IPS DF 6.9 (cell line): ENCODE measurements at places on chromosomes 4 and X.
A peak's percentile ranks its signal among the peaks of the same experiment; 100 is the strongest.

DNA sequence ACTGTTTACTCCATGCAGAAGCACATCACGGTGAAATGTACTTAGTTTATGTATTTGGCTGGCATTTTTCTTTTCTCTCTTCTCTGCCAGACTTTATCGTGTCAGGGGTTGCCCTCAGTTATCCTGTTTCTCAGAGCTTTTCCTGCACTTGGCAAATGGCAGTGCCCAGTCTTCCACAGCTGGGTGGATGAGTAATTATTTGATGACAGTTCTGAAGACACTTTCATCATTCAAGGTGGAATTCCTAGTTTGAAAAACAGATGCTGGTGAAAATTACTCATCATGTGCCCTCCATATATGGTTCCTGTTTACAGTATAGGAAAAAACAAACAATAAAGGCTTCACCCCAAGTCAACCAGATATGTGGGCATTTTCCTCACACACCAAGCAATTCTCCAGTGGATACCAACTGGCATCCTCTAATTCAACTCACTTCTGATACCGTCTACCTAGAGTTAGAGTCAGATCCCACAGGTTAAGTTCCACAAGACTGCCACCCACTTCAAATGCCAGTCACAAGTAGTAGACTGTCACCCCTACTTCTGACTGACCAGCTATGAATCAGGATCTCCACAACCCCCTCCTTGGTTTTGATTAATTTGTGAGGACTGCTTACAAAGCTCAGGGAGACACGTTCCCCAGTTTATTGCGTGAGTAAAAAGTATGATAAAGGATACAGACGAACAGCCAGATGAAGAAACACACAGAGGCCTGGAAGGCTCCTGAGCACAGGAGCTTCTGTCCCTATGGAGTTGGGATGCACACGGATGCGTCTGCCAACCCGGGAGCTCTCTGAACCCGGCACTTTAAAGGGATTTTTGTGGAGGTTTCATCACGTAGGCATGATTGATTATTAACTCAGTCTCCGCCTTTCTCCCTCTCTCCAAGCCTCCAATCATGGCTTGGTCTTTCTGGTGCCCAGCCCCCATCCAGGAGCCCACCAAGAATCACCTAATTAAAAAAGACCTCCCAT is 72.9 kb downstream of the CLDN34 start:
- DNase-seq: no peak

- DNase-seq: no peak
Measured at GRCh38 chr4:165464813-165465381, 86.1 kb downstream of the CPE start.

- no peak for DNase-seq
Measured at GRCh38 chrX:66014084-66014483, 25.8 kb downstream of the VSIG4 start.

DNA sequence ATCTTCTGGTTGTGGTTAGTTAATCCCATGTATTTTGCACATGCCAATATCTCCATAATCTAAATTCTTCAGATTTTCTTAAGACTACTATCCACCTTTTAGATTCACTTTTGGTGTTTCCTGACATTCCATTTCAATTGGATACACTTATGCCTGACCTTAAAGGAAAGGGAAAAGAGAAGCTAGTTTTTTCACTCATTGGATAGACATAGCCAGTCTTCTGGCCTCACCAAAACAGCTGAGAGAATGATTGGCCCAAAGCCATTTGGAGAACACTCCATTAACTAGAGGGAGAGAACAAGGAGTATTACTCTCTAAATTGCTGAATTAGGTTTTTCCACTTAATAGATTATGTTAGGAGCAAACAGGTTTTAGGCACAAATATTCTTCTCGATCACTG is 4.0 kb downstream of the PRPS1 start:
- DNase-seq: no peak

- DNase-seq: no peak
Measured at GRCh38 chr4:139849219-139849618, 183.6 kb downstream of the MGST2 start.

GRCh38 chrX:102341867-102342266 is 94.9 kb downstream of the NXF2 start:
- no peak for DNase-seq

GRCh38 chrX:153827903-153828302 is 2.4 kb downstream of the PDZD4 start:
- no peak for DNase-seq

DNA sequence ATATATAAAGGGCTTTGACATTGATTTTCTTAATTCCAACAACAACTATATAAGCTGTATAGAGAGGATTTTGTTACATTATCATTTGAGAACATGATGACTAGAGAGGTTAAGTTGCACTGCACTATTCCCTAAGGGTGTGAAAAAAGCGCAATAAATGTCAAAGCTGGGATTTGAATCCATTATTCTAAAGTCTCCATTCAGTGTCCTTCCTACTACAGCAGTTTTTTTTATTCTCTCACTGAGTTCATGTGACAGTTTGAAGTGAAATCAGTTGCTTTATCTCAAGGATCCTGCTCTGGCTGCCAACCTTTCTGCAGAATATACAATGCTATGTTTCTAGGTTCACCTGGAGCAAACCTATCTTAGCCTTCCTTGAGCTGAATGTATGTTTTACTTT is 177.5 kb downstream of the ANKRD50 start:
- no peak for DNase-seq

- DNase-seq: no peak
Measured at GRCh38 chr4:69078852-69079251, 17.4 kb upstream of the UGT2B7 start.

DNA sequence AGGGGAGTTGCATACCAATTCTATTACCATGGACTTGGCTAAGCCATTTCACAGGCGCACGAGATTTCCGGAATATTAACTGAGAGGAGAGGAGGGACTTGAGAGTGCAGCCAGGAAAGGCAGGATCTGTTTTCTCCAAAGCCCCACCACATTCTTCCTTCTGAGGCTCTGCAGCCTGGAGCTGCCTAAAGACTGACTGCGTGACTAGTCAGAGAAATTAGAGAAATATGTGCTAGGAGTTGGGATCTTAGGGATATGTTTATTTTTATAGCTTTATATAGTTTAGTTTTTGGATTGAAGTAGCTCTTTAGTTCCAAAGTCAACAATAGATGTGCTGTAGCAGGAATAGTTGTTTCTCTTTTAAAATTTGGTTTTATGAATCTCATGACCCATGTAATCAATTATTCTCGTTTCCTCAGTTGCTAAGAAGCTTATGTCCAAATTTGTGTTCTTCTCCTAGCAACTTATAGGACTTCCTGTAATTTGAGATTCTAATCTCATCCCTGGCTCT is 300.1 kb upstream of the DDX53 start:
- no peak for DNase-seq

GRCh38 chrX:153305972-153306371 is 15.6 kb downstream of the PNMA6F start:
- DNase-seq: no peak

DNA sequence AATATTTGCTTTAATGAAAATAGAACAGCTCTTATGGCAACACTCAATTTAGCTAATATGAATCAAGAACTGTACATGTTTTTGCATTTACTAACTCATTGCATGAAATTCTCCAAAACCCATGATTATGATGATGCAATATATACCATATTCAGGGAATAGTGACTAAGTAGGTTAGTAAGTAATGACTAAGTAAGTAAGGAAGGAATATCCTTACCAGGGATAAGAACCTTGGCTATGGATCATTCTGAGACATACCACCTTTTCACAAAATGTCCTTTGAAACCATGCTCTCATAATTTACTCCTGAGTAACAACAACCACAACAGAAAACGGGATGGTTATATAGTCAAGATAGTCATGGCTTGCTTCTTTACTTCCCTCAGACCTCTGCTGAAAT is 1513.0 kb downstream of the STIM2 start:
- DNase-seq: no peak

- no peak for DNase-seq
Measured at GRCh38 chr4:163693211-163693610, 198.7 kb downstream of the TMA16 start.

GRCh38 chr4:43411226-43411625 is 518.7 kb downstream of the GRXCR1 start:
- no peak for DNase-seq

- DNase-seq: no peak
Measured at GRCh38 chr4:168019921-168020320, 72.4 kb upstream of the ANXA10 start.

GRCh38 chr4:182478475-182478874 is 235.3 kb downstream of the TENM3 start:
- DNase-seq: no peak

DNA sequence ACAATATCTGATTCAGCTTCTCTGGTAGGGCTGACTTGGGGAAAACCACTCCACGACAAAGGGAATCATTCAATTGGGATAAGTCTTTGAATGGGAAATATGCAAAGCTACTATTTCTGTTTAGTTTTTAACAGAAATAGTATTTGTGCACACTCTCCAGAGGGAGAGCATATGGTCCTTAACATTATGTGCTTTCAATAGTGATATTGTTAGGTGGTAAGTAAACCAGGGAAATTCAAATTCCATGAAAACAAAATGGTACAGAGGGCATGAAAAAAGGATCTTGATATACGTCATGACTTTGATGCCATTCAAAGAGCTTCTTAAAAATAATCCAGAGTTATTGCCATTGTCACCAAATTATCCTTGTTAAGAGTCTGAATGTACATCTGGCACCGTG is 47.1 kb upstream of the CITED1 start:
- DNase-seq: no peak

DNA sequence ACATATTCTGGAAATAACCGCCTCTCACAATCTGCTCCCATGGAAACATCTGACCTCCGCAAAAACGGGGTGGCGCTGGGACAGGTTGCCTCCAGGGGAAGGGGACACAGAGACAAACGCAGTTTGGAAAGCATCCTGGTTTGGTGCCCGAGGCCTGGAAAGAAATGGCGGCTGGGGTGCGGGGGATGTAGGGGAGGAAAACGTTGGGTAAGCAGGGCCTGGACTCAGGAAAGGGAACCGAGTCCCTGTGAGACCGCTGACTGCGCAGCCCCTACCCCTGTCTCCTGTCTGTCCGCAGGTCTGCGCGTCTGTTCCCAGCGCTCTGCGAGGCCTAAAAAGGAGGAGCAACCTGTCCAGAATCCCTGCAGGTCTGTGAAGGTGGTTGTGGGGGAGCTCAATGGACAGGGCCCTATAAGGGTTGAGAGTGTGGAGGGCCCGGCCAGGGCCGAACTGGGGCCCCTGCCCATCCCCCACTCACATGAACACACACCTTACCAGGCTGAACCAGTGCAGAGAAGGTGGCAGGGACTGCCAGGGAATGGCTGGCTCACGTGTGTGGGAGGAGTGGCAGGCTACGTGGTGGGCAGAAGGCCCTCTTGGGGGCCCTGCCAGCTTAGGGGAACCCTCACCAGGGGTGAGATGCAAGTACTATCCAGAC is 672 bp downstream of the TCEAL3 start:
- no peak for DNase-seq

DNA sequence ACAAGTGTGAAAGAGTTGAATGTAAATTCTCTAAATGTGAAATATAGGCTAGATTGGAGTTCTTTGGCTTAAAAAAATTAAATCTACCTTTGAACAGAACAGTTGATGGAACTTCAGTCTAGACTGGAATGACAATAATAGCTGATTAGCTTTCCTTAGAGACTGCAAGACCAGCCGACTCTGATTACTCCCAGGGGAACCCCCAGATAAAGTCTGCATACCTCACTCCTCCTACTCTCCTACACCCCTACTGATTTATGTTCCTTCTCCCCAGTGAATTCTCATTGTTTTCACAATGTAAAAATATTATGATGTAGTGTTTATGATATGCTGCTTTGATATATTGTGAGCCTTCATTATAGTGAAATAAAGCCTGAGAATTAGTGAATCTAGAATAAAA is 241.3 kb downstream of the CFAP299 start:
- DNase-seq: no peak

DNA sequence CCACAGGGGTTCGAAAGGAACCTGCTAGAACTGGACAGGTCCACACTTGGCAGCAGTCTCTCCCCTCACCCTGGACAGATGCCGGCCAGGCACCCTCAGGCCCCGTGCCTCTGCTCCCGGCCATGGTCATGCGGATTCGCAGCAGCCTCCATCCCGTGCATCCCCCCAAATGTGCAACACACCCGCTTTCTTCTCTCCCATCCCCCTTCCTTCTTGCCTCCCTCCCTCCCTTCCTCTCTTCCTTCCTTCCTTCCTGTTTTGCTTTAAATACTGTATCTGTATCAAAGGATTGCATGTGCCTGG is 35.0 kb upstream of the HMX1 start:
- DNase-seq: no peak

DNA sequence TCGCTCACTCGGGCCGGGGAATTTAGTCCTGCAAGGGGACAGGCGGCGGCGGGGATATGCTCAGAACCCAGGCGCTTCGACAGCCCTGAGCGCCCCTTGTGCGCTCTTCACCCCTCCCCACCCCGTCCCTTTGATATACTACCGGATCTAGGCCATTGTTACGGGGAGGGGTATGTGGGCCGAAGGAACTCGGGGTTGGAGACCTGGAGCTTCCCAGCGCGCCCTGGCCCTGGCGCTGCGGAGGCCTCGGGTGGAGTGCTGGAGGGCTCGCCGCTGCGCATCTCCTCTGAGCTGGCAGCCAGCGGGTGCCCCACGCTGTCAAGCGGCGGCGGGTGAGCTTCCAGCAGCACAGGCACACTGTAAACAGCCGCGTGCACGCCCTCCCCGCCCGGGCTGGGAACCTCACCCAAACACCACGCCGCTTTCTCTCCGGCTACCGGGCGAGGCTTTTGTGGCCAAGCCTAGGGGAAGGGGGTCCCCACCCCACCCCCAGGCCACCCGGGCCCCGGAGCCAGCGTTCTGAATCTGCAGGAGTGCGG is 54.5 kb upstream of the BCOR start:
- no peak for DNase-seq

DNA sequence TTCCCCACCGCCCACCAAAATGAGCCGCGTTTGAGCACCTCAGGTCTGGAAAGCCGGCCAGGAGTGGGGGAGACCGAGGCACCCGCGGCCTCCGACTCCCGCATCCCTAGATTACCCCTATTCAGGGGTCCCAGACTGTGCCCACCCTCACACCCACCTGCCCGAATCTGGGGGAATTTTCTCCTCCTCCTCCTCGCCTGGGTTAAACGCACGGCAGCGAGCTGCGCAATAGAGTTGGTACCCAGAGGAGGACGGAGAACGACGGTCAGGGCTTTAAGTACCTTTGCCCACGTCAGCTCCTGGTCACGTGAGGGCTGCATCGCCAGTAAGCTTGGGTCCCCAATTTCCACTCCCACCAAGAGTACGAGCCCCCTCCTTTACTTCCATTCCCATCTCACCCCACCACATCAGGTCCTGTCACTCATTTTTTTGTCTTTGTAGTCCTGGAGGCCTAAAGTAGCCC is at the start of gene ARMCX2:
TSS of gene ARMCX2 (minus strand) at position 250 of the 463 bp plus-strand sequence. CDS start 2,262 bp downstream, outside the sequence.
- peak; percentile 45 for DNase-seq

DNA sequence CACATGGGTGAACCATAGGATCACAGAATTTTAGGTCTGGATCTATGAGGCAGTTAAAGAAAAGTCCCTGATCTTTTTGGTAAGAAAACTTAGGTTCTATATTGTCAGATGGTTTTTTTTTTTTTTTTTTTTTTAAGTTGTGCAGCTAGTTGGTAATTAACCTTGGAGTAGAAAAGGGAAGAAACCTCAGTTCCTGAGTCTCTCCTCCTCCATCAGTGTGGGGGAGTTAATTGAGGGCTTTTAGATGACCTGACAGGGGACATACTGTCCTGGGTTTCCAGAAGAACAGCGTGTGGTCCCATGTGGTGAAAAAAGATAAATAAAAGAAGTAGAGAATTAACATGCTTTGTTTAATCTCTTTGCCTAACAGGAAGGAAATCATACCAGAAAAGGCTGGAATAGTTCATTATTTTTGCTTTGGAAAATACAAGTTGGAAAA is 123.7 kb downstream of the ARHGAP10 start:
- no peak for DNase-seq

GRCh38 chrX:47129899-47130358 is 14.6 kb downstream of the NDUFB11 start:
- no peak for DNase-seq

GRCh38 chrX:153445106-153445855 is 575 bp downstream of the TREX2 start:
- DNase-seq: no peak
